ENCODE measurements at places on chromosomes 4 and X.

GRCh38 chrX:68758671-68759070 lies 70.2 kb upstream of the EFNB1 start:
- no peak for DNase-seq

GRCh38 chr4:61220556-61220955 lies 20.4 kb downstream of the ADGRL3 start:
- no peak for DNase-seq

GRCh38 chrX:18886344-18887161 lies 97.4 kb downstream of the PHKA2 start:
- peak; percentile 68 for DNase-seq

GRCh38 chrX:17689971-17690409 lies 47.3 kb upstream of the SCML1 start:
- peak; percentile 44 for DNase-seq

DNA sequence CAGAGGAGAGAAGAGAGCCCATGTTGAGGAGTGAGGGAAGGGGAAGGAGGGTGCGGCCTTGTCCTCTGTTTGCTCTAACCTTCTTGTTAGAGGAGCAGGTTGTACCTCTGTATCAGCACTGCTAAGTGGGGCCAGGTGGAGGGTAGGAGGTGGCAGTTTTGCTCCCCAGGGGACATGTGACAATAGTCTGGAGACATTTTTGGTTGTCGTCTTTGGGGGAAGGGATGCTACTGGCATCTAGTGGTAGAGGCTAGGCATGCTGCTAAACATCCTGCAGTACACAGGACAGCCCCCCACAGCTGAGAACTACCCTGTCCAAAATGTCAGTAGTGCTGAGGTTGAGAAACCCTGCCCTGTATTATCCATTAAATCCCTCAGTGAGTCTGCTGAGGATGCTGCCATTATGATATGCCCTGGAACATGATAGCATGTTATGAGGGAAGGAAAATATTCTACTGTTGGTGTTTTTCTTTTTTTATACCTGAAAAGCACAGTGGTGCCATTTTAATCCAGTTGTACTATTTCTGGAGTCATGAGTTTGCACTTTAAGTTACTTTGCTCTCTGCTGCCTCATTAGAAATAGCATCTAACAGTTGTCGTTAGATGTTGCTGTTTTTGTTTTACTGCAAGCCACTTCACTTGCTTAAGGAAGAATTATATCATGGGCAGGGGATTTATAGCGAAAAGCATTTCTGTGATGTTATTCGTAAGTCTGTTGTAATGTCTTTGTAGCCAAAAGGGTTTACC lies 90.6 kb downstream of the LRP2BP start:
- DNase-seq: no peak

DNA sequence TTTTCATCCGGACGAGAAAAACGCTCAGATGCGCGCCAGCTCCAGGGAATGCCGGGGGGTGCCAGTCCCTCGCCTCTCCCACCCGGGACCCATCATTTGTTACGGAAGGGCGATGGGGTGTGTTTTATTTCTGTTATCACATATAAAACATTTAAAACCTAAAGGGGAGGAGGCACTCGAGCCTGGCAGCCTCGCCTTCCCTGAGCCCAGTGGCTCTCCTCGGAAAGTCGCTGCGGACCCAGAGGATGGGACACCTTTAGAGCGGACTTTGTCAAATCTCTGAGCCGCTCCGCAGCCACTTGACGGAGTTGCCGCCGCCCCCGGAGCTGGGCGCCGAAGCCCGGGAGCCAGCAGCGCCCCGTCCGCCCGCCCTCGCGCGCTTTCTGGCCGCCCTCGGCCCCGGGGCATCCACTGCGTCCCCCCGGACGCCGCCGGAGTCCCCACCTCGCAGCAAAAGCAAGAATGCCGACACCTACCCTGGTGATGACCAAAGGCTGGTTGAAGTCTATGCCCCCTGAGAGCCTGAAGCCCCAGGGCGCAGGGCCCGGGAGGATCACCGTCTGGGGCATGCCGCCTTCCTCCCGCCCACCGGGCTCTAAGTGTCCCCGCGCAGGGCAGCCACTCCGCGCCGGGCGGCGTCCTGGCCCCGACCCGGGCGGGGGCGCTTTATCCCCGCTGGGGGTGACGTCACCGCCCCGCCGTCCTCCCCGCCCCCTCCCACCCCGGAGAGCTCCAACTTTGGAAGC lies at the start of gene PDLIM3:
PDLIM3 (minus strand) TSS at position 642 of the 746 bp plus-strand sequence; CDS start at position 569, 73 bp downstream.
- no peak for DNase-seq

- no peak for DNase-seq
These were observed 53.2 kb downstream of the ZFYVE28 start for GRCh38 chr4:2365054-2365912.

- peak; percentile 46 for DNase-seq
These were observed 479 bp downstream of the BRCC3 start for GRCh38 chrX:155071694-155072280.

- no peak for DNase-seq
These were observed 16.9 kb downstream of the GATB start for GRCh38 chr4:151743894-151744293.

- no peak for DNase-seq
These were observed 18.1 kb downstream of the SEC24B start for GRCh38 chr4:109451544-109452273.

- no peak for DNase-seq
These were observed 4.3 kb upstream of the RAB40A start for GRCh38 chrX:103523605-103524004.

GRCh38 chr4:42150653-42151567 lies 1.5 kb downstream of the BEND4 start:
- DNase-seq: no peak

DNA sequence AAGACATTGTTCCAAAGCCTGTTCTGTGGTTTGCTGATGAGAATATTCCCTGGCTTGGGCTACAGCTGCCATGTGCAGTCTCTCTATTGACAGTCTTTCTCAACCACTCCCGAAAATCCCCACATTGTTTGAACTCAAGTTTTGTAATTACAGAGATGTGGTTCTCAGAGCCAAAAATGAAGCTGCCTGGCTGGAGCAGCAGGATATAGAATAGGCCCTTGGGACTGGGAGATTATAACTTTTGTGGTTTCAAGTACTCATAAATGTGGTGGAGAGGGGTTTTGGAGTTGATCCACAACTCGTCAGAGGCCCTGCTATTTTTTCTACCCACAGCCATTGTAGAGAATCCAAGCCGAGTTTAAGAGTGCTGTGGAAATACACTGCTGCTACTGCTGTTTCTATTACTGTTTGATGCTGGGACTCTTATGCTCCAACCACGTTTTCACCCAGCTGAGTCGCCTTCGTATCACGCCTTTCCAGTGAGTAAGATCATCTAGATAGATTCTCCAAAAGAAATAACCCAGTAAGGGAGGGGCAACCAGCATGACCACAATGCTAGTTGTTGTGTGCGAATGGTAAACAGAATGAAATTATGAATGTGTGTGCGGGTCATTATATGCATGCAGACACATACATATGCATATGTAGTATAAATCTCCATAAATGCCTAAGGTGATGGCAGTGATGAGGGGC lies 57.1 kb upstream of the ATXN3L start:
- no peak for DNase-seq

GRCh38 chr4:127631420-127631819 lies 1.3 kb upstream of the INTU start:
- no peak for DNase-seq

DNA sequence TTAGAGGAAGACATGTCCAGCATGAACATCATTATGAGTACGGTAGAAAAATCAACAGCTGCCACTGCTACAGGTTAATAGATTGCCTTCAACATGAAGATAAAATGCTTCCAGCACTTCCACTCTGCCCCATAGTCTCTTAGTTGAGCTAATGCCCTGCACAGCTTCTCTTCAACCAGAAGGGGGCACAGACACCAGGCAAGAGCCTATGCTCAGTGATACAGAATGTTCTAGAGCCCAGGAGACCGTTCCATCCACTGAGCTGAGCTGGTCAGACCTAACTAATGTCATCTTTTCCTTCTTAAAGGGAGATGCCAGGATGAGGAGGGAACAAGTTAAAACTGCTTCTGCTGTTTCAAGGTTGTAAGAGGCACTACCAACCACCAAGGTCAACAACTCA lies 42.2 kb downstream of the SMIM10L2A start:
- peak; percentile 17 for DNase-seq

- DNase-seq: no peak
These were observed 275.3 kb upstream of the FGF13 start for GRCh38 chrX:138986866-138987265.

DNA sequence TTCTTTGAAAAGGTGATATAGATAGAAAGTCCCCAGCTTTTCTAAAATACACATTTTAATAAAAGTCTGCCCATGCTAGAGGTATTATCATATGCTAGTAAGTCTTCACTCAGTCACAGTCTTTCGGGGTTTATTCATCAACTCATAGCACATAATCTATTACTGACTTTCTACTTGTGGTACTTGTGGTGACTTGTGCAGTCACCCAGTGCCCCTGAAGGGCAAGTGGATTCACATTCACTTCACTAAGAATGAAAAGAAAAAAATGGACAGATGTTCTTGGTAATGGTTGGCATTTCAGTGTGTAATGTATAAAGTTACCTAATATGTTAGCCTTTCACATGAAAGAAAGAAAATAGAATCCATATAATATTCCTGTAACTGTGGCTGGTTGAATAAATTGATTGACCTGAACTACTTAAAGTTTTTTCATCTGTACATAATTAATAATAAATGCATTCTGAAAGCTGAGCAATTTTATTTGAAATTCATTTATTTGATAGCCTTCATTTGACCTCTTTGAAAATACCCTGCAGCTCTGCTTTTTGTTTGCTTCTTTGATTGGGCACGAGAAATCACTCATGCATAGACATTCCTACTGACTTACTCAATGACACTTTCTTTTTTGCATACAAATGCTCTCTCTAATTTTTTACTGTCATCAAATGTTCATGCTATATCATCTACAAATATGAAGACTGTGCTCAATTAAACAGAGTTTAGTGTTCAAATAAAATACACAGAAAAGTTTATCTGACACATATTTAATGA lies 39.5 kb upstream of the ZNF330 start:
- DNase-seq: no peak

DNA sequence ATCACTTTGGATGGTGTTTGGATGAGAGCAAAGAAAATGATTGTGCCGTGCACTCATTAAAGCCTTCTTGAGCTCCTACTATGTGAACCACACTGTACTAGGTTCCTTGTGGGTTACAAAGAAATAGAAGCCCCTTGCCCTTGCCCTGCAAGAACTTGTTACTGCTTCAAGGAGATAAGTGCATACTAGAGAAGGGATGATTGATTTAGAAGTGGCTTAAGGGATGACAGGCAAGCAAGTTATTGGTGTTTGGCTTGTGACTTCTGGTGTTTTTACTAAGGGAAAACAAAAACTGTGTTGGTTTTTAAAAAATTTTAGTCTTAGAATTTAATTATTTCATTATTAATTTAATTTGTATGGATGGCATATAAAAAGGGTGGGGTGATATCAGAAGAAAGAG lies 67.4 kb downstream of the IL21 start:
- no peak for DNase-seq

DNA sequence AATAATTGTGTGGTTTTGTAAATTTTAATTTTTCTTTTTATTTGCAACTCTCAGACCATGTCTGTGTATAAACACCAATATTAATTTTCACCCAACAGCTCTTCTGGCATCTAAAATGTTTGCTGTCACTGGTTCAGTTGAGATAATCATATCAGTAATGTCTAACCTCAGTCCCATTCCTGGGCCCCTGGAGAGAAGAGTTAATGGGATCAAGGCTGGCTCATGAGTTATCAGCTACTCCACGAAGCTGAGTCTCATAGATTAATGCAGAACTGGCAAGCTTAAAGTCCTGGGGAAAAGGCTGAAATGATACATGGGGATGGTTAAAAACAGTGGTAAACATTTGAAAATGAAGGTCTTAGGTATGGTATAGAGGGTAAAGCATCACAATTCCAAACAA lies 28.4 kb upstream of the TSPAN5 start:
- no peak for DNase-seq

DNA sequence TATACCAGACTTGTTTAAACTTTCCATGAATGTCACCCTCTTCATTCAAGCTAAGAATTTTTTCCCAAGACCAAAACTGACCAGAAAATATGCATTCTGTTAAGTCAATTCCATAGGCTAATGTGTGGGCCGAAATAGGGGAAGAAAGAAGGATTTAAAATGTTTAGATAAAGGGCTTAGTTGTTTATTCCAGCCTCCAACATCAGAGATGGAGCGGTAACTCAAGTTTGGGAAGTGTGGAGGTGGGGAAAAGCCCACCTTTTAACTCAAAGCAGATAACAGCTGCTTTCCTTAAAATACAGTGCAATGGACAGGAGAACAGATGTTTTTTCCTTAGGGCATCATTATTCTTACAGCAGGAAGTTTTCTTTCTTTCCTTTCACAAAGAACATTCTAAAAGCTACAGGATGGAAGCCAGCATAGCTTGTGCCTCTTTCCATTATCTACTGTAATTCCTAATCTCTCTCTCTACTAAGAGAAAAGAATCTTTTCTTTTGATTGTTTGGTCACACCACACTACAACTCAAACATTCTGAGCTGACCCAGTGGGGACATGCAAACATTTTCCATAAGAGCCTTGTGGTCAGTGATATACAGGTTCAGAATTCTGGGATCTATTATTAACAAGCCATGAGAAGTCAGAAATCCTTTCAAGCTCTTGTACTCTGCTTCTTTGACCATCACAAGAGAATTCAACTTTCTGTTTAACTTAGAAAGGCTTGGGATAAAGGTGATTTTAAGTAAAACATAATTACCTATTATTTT lies 101.6 kb downstream of the PDE5A start:
- no peak for DNase-seq

GRCh38 chr4:165207016-165207430 lies 338 bp upstream of the KLHL2 start:
- no peak for DNase-seq

DNA sequence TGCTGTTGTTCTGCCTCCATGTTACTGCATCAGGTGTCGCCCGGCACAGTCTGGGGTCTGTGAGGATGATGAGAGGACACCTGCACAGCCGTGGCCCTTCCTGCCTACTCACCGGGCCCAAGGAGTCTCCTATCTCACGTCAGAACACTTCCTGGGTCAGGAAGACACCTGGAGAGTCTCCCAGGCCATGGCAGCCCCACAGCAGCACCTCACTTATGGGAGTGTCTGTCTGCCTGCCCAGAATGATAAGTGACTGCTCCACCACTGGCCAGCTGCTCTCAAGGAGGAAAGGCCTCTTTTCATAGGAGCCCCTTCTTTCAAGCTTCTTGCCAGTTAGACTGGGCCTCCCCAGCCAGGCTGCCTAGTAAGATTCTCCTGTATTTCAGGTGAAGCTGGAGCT lies 56.1 kb downstream of the NELFA start:
- no peak for DNase-seq

DNA sequence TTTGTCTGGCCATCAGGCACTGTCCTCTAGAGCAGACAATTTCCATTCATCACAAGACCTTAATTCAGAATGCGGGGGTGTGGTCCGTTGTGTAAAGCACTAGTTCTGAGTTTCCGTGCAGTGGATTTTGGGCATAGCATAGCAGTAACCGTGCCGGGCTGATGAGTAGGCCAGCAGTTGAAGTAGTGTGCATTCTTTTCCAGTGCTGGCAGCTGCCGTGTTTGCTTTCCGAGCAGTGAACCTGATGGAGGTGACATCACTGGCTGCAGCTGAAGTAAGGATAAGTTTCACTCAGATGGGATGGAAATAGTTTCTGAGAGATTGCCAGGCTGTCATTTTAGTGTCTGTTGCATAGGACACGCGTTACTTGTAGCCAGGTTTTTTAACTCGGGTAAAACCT lies 107.0 kb upstream of the STIM2 start:
- no peak for DNase-seq

- peak; percentile 71 for DNase-seq
These were observed 5.0 kb downstream of the PLP2 start for GRCh38 chrX:49176421-49177326.

GRCh38 chrX:153925739-153926551 lies at the start of gene ARHGAP4:
ARHGAP4 (minus strand) TSS chrX:153926264; CDS start chrX:153926202, 62 bp downstream.
- DNase-seq: peak; percentile 66
